PC-3 (cell line): ENCODE measurements at places on chromosomes 11 and 22. TPM values are rescaled to one million over a fixed set of nuclear protein-coding genes. Genes with fewer than 3 reads are reported as not detected.

MS4A3 gene
- total RNA-seq: not detected in 2 replicates

GRCh38 chr11:47399860-47400767, 8.3 kb upstream of the SLC39A13 start:
- DNase-seq: no peak

- DNase-seq: no peak
Observed at GRCh38 chr11:69695581-69695980, 8.2 kb downstream of the FGF19 start.

GAB4 gene
- total RNA-seq: not detected in 2 replicates

GRCh38 chr11:97332271-97332670, 942.5 kb downstream of the JRKL start:
- no peak for DNase-seq

ZNF214 gene
- total RNA-seq: 0.58 and 1.4 TPM in 2 replicates

FGF19 gene
- not detected in 2 replicates for total RNA-seq

DNA sequence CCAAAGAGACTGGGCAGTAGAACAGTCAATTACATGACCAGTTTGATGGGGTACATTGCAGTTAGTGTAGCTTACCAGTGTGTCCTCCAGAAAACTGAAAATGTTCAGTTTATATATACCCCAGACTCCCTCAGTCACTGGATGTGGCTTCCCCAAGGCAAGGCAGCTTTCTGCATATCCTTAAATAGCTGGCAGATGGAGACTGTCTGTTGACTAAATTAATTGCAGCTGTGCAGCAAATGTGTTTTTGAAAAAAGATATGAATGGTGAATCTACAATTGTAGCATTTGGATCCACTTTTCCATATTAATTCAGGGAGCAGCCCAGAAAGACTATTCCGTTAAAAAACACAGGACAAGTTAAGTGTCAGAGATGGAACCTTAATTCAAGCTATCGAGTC, 565.1 kb upstream of the CCDC179 start:
- DNase-seq: no peak
